ENCODE measurements at places on chromosomes 5 and 9. TPM values are rescaled to one million over a fixed set of nuclear protein-coding genes. Genes with fewer than 3 reads are reported as not detected.

GPR150 gene
- 0.91 TPM for total RNA-seq

PIP5KL1 gene
- 2.0 TPM for total RNA-seq

OR13C8 gene
- total RNA-seq = not detected

INSL6 gene
- total RNA-seq = not detected

G3BP1 gene
- 188 TPM for total RNA-seq

TMC1 gene
- total RNA-seq = not detected

PCDHB12 gene
- not detected for total RNA-seq

GFI1B gene
- 0.39 TPM for total RNA-seq

SREK1 gene
- total RNA-seq = 89.8 TPM

MFAP3 gene
- total RNA-seq = 26.1 TPM

IFNA5 gene
- not detected for total RNA-seq

POLR3G gene
- 3.2 TPM for total RNA-seq

PCDHAC2 gene
- not detected for total RNA-seq

NDST1 gene
- 0.55 TPM for total RNA-seq

IFNB1 gene
- not detected for total RNA-seq

MCCC2 gene
- total RNA-seq = 44.1 TPM

TLX3 gene
- not detected for total RNA-seq

DDX4 gene
- total RNA-seq = not detected

COL15A1 gene
- total RNA-seq = not detected

HRCT1 gene
- not detected for total RNA-seq

ABO gene
- total RNA-seq = not detected
